Tibial nerve (tissue), 4 donors: ENCODE measurements at places on chromosomes 5 and 9.
A peak's percentile ranks its signal among the peaks of the same experiment; 100 is the strongest.

- no peak for DNase-seq
These were observed 54.9 kb upstream of the OSMR start for GRCh38 chr5:38790891-38791290.

- DNase-seq, result no peak
These were observed 9.9 kb downstream of the GFPT2 start for GRCh38 chr5:180343110-180343830.

DNA sequence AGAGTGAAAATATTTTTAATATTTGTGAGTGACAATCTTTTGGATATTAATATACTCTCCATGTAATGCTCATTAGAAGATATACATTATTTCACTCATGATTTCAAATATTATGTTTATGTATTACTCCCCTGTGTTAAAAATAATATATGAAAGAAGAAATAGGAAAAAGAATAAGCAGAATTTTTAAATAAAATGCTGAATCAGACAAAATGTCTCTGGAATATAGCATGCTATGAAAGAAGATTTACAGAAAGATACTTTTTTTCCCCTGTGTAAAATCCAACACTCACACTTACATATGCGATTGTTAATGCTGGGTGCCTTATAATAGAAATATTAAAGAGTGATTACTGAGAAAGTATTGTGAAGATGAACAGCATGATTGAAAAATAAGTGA lies 373.7 kb downstream of the ANXA1 start:
- no peak for DNase-seq

- DNase-seq, result no peak
These were observed 417 bp downstream of the SRD5A1 start for GRCh38 chr5:6633469-6634245.

GRCh38 chr5:147055850-147056566 lies 177.5 kb upstream of the PPP2R2B start:
- DNase-seq, result no peak

DNA sequence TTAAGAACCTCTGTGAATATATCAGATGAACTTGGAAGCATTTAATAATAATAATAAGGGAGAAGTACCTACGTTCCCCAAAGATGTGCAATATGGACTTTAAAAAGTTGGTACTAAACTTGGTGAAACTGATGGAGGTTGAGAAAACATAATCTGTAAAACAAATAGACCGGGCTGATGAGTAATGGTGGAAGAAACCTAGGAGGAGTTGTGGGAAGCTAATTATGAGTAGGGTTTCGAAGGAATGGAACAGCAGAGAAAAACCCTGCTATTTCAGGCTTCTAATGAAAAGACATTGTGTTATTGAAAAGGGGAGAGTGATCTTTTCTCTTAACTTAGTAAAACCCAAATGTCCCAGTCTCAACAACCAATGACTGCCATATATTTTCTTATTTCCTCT lies 229.3 kb downstream of the PCSK1 start:
- DNase-seq, result no peak

DNA sequence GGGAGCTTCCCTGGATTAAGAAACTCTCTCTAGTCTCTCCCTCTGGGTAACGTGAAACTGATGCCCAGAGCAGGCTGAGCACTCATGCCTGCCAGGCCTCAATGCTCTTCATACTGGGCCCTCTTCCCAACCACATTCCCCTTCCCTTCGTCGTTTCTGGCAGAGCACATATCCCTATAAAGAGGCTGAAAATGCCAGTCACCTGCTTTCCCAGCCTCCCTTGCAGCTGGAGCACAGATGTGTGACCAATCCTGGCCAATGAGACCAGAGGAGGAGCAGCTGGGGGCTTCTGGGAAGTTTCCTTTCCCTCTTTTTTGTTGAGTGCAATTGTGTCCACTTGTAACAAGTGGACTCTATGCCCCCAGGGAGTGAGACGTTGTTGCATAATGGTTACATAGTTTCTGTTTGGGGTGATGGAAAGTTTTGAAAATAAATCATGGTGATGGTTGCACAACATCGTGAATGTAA lies 30.2 kb upstream of the SMIM23 start:
- DNase-seq, result no peak

DNA sequence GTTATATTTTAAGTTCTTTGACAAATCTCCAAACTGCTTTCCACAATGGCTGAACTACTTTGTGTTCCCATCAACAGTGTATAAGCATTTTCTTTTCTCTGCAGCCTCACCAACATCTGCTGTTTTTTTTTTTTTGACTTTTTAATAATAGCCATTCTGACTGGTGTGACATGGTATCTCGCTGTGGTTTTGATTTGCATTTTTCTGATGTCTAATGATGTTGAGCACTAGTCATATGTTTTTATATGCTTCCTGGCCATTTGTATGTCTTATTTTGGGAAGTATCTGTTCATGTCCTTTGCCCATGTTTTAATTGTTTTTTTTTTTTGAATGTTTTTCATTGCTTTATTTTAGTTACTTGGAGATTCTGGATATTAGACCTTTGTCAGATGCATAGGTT lies 196.6 kb downstream of the PLK2 start:
- DNase-seq, result no peak

- DNase-seq, result no peak
These were observed 59.7 kb upstream of the TMED7 start for GRCh38 chr5:115685490-115685889.

GRCh38 chr9:15714746-15715145 lies 161.9 kb downstream of the CCDC171 start:
- DNase-seq, result no peak

DNA sequence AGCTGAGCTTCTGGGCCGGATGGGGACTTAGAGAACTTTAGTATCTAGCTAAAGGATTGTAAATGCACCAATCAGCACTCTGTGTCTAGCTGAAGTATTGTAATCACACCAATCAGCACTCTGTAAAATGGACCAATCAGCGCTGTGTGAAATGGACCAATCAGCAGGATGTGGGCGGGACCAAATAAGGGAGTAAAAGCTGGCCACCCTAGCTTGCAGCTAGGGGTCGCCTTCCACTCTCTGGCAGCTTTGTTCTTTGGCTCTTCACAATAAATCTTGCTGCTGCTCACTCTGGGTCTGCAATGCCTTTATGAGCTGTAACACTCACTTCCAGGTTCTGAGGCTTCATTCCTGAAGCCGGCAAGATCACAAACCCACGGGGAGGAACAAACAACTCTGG lies 354.0 kb downstream of the PRR16 start:
- no peak for DNase-seq

DNA sequence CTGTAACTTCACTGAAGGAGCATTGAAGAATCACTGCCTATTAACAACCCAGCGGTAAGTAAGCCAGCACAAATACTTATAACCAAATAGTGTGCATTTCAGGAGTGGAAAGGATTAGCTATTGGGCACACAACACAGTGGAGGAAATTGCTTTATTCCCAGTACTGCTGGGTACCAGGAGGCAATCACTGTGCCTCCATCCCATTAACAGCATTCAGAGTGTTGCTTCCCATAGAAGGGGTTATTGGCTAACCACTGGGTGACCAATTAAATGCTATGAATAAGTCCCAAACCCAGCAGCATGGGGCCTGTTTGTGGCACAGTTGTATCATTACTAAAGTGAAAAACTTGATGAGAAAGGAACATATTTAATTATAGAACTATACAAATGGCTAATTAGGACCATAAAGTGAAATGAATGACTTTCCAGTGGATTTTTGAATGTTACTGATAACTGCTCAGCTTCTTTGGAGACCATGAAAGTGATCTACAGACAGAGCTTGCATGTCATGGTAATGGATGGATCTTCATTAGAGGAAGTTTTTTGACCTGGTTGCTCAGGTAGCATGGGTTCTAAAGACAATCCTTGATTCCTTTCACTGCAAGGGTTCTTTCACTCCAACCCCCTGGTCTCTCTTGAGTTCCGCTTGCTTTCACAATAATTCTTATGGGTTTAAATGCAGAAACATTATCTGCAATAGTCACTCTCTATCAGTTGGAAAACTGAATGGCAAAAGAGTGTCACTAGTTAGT lies 413.3 kb upstream of the RORB start:
- DNase-seq, result no peak

GRCh38 chr5:10469253-10470050 lies 27.8 kb downstream of the ROPN1L start:
- no peak for DNase-seq

DNA sequence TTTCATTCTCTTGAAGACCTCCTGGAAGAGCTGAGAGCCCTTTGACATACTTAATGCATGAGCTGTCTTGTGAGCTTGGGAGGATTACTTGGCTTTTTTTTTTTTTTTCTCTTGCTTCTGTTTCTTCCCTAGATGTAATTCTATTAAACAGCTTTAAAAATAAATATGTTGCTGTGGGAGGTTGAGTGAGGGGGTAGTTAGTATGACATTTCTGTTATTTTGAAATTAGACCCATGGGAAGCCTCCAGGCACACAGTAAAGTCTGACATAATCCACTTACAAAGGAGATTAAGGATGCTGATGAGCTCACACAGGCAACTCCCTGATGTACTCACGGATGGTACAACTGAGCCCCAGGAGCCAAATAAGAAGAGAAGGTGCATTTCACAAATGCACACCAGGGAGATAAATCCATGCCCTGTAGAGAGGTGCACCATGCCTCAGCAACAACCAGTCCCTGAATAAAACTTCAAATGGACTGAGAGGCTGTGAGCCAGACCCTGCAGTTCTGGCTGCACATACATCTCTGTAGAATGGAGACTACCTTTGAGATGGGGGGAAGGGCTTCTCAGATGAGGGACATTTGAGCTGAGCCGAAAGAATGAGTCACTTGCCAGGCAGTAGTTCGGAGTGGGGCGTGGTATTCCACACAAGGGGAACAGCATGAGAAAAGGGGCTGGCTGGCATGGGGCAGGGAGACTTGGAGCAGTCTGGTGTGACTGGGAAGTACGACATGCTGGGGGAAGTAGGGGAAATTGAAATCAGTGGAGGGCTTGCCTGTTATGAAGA lies 68.7 kb downstream of the ACTL7B start:
- no peak for DNase-seq

GRCh38 chr9:130682421-130683121 lies 11.0 kb upstream of the EXOSC2 start:
- DNase-seq, result peak; percentile 40

DNA sequence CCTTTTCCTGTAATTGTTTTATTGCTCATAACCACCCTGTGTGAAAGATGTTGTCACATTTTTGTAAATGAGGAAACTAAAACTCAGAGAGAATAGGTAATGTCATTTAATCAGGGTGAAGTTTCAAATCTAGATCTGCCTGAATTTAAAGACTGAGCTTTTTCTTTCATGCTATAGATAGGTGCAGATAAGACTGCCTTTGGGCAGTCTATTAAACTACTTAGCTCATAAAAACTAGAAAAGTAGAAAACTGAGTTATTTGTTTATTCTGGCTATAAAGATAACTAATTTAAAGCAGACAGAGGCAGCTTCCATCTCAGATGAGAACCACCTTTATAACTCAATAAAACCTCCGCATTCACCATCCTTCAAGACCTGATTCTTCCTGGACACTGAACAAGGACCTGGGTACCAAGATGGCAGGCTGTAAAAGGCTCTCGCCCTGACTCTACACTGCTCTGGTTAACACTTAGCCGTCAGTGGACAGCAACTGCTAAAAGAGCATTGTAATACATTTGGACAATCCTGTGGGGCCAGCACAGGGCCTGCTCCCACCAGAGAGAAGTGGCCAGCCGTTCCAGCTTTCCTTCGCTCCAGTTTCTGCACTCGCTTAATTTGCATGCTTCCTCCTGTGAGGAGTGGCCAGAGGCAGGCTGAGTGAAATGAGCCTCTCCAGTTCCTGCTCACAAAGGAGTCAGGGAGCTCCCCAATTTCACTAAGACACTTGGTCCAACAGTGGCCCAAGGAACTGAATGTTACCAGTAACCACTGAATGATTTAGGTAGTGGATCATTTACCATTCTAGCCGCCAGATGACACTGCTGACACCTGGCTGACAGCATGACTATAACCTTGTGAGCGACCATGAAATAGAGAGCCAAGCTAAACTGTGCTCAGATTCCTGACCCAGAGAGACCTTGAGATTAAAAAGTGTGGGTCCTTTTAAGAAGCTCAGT lies 566.4 kb downstream of the EFNA5 start:
- no peak for DNase-seq

DNA sequence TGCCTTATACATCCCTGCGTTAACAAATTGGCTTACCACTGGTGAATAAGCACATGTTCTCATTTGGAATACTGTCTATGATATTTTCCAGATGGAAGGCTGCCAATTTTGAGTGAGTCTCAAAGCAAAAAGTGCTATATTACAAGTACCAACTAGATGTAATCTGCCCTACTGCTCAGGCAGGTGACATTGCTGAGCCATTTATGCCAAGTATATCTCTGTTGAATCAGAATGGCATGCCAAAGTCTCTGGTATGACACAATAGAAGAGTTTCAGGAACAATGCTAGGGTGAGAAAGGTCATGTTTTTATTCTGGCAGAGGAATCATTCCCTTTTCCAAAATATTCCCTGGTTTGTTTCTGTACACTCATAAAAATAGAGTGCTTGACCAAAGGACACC lies 356.5 kb downstream of the CDH9 start:
- no peak for DNase-seq

DNA sequence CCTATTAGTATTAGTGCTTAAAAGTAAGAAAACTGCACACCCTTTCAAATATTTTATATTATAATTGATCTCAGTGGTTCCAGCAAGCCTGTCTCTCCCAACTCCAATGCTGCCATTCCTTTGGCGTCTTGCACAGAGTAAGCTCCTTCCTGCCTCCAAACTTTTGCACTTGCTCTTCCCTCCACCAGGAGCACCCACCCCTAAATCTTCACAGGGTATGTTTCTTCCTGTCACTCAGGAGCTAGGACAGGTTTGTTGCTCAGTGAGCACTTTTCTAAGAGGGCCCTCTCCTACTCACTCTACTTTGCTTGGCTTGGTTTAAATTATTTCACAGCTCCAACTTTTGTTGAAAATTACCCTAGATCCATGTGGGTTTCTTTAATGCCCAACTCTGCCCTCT lies 189.1 kb upstream of the ADRA1B start:
- DNase-seq, result no peak

- no peak for DNase-seq
These were observed 18.6 kb downstream of the IRF1 start for GRCh38 chr5:132471944-132472343.

DNA sequence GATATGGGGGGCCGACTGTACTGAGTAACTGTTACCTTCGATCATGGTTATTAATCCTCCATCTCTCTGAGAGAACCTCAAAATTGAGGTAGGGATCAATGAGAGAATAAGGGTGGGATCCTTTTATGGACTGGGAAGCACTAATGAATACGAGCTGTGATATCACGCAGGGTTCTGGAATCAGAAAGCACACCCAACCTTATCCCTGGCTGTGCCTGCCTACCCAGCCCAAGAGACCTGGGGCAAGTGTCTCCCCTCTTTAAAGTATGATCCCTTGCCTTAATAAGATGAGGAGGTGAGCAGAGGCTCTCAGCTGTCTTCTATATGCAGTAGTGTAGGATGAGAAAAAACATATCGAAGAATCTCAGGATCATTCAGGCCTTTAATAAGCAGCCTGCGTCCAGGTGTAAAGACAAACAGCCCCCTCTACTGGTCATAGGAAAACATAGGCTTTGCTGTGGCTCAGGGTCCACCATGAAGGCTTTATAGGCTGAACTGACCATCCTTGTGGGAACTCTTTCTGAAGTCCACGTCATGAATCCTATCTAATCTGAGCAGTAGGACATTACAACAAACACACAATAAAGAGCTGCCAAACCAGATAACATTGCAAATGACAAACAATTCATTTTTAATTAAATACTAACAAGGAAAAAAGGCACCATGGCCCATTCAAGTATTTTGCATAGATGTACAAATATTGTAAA lies 16.8 kb downstream of the NIPAL4 start:
- no peak for DNase-seq

- DNase-seq, result no peak
These were observed 26.8 kb upstream of the TIFAB start for GRCh38 chr5:135478938-135479337.

- no peak for DNase-seq
These were observed 388.3 kb downstream of the ARRDC3 start for GRCh38 chr5:90994796-90995195.

- no peak for DNase-seq
These were observed 598 bp upstream of the TMED7 start for GRCh38 chr5:115626445-115626823.
